ENCODE measurements at places on chromosomes 6 and 20.

- no peak for DNase-seq
Observed at GRCh38 chr6:132063738-132064137, 112.6 kb upstream of the CCN2 start.

DNA sequence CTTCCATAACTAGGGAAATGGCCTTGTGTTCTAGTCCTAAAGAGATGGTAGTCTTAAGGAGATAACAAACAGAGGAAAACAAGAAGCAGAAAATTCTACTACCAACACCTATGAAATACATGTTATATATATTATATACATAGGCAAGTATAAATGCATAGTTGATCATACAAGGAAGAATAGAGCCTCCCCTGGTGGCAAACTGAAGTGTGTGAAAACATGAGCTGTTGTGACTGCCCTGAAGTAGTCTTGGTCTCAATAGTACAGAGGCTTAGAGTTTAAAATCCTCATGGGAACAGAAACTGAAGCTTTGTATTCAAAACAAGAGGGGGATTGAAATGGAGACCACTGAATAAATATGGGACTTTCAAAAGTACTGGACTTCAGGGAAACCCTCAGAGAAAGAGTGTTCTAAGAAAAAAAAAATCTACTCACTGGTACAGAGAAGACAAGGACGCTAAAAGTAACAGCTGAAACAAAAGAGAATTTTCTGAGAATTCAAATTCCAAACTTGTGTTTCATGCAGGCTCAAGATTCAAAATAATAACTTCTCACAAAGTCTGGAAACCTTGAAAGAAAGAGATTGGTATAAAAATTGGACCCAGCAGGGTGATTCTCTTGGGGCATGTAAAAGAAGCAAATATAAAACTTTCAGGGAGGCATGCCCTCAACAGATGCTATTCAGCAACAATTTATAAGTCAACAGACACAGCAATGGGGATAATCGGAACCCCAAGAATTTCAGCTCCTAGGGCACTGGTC is 59.7 kb upstream of the SAMD3 start:
- no peak for DNase-seq

DNA sequence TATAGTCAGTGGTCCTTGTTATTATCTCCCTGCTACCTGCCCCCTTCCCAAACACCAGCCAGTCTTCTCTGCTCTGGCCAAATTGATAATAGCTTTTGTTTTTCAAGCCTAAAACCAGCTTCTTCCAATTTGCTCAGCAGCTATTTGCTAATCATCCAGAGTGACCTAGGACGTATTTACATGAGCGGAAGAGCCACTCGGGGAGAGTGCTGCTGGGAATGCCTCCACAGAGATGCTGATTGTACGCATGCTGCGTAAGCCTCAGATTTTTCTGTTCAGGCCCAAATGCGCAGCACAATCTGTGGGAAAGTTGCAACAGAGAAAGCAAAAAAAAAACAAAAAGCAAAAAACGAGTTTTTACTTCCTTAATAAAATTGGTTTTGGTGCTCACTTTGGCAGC is 24.4 kb upstream of the ID1 start:
- DNase-seq = no peak

DNA sequence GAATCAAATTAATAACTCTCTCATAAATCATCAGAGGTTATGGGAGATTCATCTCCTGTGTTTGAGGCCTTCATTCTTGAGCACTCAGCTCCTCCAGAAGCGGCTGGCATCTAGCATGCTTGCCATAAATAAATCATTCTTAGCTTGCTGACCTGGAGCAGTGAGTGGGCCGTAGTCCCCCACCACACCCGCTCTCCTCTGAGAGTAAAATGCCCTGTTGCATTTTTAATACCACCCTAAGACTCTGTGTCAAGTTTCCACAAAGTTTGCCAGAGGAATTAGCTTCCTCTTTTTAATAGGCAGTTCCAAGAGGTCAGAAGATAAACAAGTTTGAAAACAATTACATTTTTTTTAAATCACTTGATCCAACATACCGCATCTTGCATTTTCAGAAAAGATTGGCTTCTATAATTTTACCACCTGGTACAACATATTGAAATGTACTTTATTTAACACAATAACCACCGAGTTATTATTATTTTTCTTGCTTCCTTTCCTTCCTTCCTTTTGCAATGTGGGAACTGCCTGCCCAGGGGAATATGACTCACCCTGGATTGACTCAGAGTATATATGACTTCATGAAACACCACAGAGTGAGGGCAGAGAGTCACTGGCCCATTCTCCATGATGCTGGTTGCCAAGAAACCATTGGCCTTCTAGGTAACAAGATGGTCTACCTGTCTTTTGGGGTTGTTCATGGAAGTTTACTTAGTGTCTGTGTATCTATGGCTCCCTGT is 29.4 kb upstream of the CLIC5 start:
- no peak for DNase-seq

DNA sequence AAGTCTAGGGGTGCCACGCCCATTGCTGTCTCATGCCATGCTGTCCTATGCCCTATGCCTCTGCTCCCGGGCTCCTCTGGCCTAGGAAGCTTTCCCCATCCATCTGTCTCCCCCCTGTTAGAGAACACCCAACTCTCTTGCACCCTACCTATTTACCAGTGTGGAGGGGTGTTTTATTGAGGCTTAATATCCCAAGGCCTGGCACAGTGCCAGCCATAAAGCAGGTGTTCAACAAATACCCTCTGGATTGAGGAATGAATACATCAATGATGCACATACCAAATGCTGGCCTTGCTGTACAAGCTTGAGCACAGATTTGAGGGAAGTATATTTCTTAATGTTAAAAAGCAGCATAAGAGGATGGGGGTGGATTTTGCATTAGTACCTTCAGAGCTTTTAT is 38.3 kb downstream of the METTL24 start:
- no peak for DNase-seq

DNA sequence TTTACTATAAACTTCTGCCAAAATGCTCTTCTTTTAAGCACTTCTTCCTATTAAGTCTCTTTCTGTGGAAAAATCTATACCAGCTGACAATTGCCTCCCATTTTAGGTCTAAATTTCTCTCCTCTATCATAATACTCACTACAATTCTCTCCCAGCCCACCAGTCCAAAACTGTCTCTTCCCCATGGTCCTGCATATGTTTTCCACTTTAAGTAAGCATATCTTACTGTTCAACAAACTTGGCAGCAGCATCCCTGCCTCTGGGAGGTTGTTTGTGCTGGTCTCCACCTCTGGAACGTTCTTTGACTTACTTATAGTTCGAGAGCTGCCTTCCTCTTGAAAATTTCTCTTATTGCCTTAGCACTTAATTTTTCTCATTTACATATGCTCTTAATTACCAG is 180.5 kb downstream of the COL12A1 start:
- no peak for DNase-seq

GRCh38 chr6:56729719-56730118 is 87.0 kb upstream of the DST start:
- no peak for DNase-seq

GRCh38 chr6:617456-618100 is 39.3 kb downstream of the HUS1B start:
- DNase-seq = no peak

DNA sequence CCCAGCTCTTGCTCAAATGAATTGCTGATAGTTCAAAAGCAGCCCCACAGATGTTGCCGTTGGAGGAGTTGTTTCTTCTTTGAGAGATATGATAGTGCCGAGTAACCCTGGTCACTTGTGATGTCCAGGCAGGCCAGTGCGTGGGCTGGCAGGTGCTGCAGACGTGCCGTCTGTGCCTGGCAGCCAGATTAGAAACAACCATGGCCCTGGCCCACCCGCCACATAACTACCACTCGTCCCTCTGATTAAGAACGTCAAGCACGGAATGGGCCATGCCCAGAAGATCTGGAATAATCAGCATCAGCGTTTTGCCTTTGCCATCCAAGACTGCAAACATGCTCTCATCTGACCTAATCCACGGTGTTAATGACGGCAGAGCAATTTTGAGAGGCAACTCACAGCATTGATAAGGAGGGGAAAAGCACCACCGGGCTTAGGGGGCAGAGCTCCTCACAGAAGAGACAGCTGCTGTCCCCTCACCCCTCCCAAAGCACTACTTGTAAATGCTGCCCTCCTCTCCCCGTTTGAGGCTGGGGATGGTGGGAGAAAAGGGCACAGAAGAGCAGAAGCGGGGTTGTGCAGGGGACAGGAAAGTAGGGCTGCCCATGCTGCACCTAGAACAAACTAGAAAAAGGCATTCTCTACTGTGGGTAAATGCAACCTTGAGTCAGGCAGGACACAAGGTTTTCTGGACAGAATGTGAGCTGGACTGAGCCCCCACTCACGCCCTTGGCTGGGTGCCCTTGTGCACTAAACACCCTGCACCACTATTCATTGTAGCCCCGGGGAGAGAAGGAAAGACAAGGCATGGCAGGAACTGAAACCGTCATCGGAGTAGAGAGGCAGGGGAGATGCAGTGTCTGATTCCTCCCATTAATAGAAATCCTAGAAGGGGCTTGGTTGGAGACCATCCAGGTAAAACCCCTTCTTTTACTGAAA is 5.3 kb upstream of the CPNE5 start:
- DNase-seq = no peak

- DNase-seq = no peak
Observed at GRCh38 chr6:141705431-141705830, 427.3 kb upstream of the GJE1 start.

GRCh38 chr6:112330071-112330878 is 16.9 kb upstream of the RFPL4B start:
- DNase-seq = no peak

- DNase-seq = no peak
Observed at GRCh38 chr6:87357479-87358196, 13.0 kb downstream of the C6orf163 start.

GRCh38 chr20:36506253-36506652 is 35.1 kb upstream of the MYL9 start:
- DNase-seq = no peak

- DNase-seq = no peak
Observed at GRCh38 chr6:53741034-53741823, 53.6 kb upstream of the LRRC1 start.

- DNase-seq = no peak
Observed at GRCh38 chr20:43196243-43196642, 6.5 kb upstream of the PTPRT start.

DNA sequence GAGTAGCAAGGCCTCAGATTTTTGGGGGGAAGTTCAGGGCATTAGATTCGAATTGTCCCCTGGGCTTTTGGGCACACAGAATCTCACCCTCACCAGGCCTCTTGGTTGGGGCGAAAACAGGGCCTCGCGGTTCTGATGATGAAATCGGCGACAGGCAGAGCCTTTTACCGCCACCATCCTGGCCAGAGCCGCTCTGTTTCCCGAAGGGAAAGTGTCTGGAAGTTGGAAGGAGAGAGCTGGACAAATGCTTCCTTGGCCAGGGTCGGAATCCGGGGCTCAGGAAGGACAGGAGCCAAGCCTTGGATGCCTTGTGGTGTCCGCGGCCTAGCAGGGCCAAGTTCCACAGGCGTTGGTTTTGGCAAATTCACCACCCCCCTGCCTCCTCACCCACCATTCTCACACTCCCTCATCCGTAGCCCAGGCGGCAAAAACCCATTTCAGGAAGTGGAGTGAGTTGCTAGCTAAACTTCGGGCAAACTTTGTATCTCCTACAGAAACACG is 3.5 kb upstream of the TFAP2A start:
- DNase-seq = no peak

GRCh38 chr20:884983-885952 is 30.9 kb downstream of the ANGPT4 start:
- no peak for DNase-seq

GRCh38 chr20:32807706-32808105 is 12.0 kb upstream of the MAPRE1 start:
- no peak for DNase-seq

DNA sequence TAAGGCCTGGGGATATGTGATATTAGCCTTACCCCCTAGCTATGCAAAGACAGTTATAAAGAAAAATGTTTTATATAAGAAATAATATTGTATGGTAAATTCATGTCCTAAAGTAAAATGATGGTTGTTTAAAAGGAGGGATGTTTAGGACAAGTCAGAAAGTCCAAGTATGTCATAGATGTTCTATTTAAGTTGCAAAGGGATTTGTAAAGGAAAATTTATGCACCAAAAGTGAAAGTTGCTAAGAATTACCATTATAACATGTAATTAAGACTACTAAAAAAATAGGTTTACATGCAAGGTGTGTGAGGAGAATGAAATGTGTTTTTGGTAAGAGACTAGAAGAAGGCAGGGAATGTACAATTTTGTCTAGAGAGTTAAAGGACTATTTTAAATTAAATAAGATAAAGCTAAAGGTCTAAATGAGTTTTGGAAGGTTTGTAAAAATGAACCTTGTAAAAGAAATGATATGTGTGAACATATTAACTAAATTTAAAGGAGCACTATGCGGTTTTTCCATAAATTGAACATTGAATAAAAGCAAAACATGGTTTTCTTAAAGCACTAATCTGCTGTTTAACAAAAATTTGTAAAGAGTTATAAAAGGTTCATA is 22.7 kb upstream of the GOPC start:
- DNase-seq = no peak

DNA sequence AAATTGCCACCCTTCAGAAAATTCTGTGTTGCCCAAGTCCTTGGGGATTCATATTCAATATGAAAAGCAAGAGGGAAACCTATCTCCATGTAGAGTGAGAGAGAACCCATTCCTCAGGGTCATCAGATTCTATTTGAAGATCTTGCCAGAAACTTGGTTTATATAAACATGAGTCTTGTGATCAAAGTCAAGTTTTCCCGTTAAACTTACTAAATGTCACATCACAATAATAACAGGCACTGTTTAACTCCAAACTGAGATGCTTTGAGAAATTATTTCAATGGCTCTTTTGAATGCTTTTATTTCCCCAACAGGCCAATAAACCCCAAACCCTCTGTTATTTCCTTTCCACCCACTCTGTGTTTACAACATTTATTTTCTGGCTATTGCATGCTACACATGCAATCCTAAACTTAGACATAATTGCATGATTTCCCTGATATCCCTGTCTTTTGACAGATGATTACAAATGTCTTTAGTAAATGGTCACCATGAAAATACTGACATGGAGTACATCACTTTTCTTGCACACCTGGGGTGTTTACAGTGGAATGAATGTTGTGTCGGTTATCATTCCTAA is 31.1 kb upstream of the SSTR4 start:
- no peak for DNase-seq

- DNase-seq = no peak
Observed at GRCh38 chr6:98581705-98582104, 252.7 kb upstream of the POU3F2 start.

DNA sequence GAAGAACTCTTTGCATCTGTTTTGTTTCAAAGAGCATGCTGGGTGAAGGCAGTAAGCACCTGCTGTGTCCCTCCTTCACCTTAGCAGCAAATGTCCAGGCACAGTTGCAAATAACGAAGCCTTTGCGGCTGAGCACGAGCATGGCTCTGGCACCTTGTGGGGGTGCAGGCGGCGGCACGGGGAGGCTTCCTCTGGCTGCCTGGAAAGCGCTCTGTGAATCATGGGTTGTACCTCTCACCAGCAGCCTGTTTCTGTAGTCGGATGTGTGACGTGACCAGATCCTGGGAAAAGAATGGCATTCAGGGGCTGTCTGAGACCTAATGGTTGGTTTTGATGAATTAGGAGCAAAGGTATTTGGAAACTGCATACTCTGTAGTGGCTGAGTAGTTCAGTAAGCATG is 144.8 kb downstream of the DTNBP1 start:
- no peak for DNase-seq
